ENCODE measurements at places on chromosomes 4 and X.

- DNase-seq: no peak
Observed at GRCh38 chr4:153107246-153107645, 97.0 kb upstream of the TRIM2 start.

DNA sequence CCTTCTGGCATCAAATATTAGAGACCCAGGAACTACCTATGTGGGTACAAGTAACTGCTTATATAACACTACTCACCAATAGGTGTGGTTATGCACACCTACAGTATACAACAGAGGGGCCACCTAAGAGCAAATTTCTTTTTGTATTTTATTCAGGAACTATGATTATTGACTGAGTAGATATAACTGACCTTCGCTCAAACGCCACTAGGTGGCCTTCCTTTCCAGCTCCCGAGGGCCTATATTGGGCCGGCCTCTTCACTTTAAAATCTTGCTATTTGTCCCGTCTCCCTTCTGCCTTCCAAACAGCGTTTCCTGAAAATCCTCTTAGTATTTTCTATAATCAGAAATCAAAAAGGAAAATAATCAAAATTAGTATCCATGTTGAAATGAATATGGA is 19.9 kb upstream of the PABPC5 start:
- DNase-seq: no peak

DNA sequence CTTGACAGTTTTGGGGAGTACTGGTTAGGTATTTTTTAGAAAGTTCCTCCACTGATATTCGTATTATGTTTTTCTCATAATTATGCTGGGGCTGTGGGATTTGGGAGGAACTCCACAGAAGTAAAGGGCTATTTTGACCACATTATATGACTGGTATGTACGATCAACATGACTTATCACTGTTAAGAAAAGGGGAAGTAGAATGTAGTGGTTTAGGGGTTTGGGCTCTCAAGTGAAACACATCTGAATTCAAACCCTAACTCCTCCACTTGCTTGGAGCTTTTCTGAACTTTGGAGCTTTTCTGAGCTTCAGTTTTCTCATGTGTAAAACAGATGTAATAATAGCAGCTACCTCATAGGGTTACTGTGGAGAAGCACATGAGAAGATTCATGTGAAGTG is 96.4 kb upstream of the C1GALT1C1 start:
- DNase-seq: no peak

- no peak for DNase-seq
Observed at GRCh38 chr4:166091912-166092510, 219.0 kb downstream of the TLL1 start.

DNA sequence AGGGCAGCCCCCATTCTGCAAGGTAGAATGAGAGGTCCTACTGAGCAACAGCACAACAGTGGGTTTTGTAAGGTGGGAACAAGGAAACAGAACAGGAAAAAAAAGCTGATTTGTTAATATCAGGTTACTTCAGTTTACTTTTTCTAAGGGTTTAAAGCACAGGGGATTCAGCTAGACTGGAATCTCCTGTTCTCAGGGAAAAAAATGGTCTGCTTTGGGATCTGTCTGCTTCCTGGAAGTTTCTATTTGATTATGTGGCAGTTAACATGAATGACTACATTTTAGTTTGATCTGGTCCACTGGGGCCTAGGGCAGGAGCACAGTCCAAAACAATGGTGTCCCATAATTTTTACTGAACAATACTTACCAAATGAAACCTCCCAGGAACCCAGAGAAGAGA is 104.6 kb downstream of the FBXW7 start:
- DNase-seq: no peak

DNA sequence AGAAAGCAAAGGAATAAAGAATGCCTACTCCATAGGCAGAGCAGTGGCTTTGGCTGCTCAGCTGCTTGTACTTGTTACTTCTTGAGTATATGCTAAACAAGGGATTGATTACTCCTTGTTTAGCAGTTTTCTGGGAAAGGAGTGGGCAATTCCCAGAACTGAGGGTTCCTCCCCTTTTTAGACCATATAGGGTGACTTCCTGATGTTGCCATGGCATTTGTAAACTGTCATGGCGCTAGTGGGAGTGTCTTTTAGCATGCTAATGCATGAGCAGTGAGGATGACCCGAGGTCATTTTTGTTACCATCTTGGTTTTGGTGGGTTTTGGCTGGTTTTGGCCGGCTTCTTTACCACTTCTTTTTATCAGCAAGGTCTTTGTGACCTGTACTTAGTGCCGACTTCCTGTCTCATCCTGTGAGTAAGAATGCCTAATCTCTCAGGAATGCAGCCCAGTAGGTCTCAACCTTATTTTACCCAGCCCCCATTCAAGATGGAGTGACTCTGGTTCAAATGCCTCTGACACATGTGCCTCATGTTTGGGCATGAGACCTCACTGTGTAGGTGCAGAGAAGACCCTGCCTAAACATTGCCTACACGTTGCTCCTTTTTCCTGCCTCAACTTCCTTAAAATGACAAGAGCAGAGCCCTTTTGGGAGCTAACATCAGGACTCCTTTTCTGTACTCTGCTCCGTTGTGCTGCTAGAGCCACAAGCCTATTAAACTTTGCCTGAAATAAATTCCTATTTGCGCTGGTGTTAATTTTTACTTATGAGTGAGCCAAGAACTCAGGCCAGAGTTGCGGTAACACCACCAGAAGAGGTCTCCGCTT is 21.0 kb upstream of the UBA6 start:
- DNase-seq: no peak

DNA sequence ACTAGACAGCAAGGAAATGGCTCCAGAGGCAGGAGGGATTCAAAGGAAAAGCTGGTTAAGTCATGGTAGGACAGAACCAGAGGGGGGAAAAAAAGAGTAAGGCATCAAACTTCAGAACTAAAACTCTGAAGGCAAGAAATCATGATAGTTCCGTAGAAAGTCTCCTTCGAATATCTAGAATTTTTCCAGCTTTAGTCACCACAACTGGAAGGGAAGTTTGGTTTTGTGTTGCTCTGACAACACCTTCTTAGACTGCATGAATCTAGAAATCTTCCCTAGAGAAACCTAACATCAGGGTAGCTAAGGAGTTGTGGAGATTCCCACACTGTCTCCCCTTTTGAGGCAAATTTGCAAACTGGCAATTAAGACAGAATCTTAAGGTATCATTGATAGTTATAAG is 33.7 kb downstream of the AMMECR1 start:
- DNase-seq: no peak

GRCh38 chr4:114296126-114296525 is 302.5 kb upstream of the UGT8 start:
- DNase-seq: no peak

DNA sequence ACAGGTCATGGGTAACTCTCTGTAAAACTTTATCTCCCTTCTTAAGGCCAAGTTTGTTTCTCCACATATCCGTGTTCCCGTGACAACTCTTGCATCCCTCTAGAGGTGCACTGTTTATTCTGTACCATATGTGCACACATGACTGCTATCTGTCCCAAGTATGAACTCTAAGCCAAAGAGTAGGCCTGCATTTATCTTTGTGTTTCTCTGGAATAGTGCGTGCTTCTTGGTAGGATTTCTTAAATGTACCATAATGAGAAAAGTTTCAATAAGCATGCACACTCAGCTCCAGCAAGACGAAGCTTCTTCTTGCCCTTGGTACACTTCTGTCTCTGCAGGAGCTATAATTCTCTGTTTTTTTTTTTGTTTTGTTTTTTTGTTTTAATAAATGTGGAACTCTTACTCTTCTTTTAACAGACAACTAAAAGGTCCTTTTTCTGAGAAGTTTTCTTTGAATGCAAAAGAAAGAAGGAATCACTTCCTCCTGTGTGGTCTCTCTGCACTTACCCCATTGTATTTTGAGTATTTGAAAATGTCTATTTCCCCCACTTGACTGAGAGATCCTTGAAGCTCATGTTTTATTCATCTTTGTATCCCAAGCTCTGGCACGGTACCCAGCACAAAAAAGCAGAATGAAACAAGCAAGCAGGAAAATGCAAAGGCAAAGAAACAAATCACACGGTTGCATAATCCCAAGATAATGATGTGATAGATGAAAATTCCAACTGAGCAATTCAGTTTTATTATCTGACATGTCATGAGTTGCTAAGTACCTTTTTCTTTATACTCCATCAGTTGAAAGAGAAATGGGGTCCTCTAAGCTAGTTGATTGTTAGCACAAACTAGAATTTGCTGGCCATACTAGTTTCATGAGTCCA is 521.9 kb upstream of the BOD1L1 start:
- no peak for DNase-seq

- no peak for DNase-seq
Observed at GRCh38 chr4:79209081-79209480, 116.8 kb downstream of the NAA11 start.

DNA sequence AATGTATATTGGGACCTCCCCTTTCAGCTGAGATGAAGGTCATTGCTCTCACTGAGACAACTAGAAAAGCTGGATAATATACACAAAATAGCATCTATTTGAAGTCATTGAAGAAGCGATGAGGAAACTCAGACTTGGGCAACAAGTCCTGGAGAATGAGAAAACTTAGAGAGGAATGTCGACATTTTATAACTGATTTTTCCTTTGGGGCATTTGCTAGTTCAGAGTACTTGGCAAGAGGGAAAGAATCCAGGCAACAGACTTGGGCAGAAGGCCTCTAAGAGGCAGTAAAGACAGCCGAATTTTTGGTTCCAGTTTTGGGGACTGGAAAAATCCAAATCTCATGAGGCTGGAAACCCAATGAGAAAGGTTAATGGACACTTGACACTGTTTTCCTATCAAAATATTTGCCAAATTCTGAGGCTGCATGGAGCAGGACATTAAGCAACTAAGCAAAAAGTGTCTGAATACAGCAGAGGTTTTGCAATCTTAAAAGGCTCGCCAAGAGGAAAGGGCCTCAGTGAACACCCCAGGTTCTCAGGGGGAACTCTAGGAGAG is 21.0 kb upstream of the ANXA5 start:
- DNase-seq: no peak

GRCh38 chr4:47465004-47465403 is 1.5 kb upstream of the COMMD8 start:
- no peak for DNase-seq

DNA sequence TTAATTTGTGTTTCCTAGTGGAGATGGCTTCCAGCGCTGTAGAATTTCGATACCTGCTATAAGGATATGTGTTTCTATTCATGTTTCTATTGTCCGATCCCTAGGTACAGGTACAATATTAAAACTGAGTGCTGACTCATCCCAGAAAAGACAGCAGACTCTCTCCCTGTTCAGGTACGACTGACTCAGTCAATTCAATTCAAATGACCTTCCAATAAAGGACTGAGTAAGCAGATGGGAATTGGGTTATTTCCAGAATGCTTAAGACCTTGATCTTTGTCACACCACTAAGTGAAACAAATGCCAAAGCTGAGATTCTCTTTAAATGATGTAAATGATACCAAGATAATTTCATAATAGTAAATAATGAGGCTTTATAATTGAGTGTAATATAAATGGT is 1596.9 kb downstream of the RPA4 start:
- DNase-seq: no peak

- no peak for DNase-seq
Observed at GRCh38 chr4:27484216-27484615, 623.6 kb downstream of the STIM2 start.

DNA sequence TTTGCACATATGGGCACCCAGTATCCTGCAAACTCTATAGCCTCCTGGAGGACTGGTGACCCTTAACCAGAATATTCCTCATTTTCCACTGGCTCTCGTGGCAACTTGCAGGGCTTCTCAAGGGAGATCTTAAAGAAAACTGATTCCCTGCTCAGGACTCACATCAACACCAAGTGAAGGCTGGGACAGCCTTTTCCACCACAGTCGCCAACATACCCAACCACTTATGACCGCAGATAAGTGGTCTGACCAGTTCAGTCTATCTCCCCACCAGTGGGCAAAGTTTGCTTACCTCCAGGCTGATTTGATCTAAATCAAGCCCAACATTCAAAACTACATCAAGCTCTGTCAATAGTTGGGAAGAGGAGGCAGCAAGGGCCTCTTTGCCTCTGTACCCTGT is 289.3 kb upstream of the GATB start:
- DNase-seq: no peak

DNA sequence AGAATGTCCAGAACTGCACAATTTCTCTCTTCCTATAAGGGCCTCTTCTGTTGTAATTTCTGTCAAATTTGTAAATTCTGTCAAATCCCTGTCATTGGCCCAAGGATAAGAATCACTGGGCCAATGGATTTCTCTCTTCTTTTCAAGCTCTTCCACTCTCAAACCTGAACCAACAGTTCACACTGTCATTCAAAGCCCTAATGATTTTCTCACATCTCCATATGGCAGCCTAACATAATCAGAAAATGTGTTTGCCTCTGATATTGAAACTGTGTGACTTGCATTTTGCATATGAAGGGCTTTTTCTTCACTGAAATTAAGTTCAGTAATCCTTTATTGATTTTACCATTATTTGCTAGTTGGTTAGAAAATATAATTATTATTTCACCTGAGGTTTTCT is 1349.1 kb downstream of the FSTL5 start:
- no peak for DNase-seq

DNA sequence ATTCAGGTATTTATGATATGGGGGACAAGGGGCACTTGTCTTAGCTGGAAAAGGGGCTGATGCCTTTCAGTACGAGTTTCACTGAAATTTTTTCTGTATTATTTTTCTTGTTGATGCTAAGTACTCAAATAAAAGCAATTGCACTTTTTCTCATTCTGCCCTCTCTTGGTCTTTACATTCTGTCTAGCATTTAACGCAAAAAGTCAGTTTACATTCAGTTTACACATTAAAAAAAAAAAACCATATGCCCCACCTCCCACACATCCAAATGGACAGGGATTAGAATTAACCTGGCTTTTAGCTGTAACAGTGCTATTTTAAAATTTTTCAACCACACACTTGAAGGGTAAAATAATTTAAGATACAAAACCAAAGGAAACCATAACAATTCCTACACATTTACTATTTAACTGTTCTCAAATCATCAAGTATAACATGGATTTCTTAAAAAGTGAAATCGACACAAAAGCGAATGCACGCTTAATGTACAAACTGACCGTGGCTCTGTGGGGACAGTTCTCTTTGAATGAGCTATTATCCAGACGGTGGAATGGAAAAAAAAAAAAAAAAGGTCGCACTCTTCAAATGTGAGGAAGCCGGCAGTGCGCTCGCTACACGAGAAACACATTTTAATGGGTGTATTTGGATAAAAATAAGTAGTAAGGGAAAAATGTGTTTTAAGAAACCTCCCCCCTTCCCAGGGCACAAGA is 1.4 kb downstream of the AMMECR1 start:
- no peak for DNase-seq

DNA sequence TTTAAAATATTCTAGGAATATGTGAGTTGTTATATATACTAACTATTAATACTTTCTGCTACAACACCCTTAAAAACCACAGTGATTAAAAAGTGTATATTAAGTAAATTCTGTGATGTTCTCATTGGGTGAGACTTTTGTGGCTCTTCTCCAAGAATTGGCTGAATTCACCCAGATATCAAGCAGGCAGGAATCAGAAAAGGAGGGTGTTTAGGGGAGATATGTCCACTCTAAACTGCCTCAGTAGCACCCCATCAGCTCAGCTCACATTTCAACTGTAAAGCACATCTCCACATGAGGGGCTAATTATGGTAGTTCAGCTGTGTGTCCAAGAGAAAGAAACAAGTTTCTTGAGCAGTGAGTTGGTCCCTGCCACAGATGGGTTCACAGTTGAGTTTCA is 165.0 kb downstream of the GALNTL6 start:
- no peak for DNase-seq

- no peak for DNase-seq
Observed at GRCh38 chr4:477686-478085, 21.3 kb downstream of the ZNF721 start.

- no peak for DNase-seq
Observed at GRCh38 chrX:29488919-29489318, 726.4 kb upstream of the MAGEB2 start.

Data from activated CD4-positive, alpha-beta T cell treated with anti-CD3 and anti-CD28 coated beads, Interleukin-2, amount 10 ng/mL, durations not matched to agents 7 days and 5 days (primary cell).